Kidney epithelial cell (primary cell): ENCODE measurements at places on chromosomes 12 and 14.

- no peak for DNase-seq
These were observed 1094.1 kb upstream of the TMEM132C start for GRCh38 chr12:127172861-127173260.

DNA sequence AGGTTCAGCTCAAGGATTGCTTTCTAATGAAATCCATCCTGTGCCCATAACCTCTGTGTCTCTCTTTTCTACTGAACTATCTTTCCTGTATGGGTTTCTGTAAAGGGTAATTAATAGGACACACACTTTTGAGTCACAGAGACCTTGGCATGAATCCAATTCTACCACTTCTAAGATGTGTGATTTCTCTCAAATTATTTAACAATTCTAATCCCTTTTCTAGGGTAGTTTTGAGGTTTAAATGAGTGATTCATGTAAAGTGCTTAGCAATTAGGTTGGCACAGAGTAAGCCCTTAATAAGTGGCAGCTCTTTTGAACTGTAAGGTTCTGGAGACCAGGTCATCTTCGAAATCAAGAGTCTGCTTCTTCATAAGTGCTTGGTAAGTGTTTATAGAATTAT lies 202.7 kb downstream of the RASSF9 start:
- no peak for DNase-seq

- no peak for DNase-seq
These were observed 22.4 kb downstream of the ARG2 start for GRCh38 chr14:67641902-67642749.

GRCh38 chr12:52689936-52690335 lies 9.7 kb upstream of the KRT1 start:
- no peak for DNase-seq

DNA sequence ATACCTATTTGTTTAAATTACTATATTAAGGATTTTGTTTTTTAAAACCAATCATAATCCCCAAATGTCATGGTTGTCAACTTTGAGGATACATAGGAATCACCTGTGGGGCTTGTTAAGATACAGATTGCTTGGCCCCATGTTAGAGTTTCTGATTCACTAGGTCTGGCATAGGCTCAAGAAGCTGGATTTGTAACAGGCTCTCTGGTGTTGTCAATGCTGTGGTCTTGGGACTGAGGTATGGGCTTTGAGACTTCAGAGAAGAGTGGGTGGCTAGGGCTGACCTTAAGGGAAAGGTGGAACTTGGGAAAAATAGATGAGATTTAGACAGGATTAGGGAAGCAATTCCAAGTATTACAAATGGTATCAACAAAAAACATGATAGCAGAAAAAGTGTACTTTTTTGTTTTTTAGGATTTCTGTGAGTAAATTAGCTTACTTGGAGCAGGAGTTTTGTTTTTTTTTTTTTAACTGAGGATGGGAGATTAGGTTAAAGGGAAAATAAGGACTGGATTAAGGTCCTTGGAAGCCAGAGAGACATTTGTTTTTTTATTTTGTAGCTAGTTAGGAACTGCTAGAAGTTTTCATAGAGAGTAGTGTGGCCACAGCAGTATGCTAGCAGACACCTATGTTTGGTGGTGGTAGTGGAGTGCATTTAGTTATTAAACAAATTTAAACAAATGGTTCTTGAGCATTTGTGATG lies 88.6 kb downstream of the RAD51B start:
- DNase-seq = no peak

GRCh38 chr14:22845821-22846625 lies 9.6 kb downstream of the MMP14 start:
- no peak for DNase-seq

- no peak for DNase-seq
These were observed 9.3 kb upstream of the TMEM106C start for GRCh38 chr12:47954058-47954457.

DNA sequence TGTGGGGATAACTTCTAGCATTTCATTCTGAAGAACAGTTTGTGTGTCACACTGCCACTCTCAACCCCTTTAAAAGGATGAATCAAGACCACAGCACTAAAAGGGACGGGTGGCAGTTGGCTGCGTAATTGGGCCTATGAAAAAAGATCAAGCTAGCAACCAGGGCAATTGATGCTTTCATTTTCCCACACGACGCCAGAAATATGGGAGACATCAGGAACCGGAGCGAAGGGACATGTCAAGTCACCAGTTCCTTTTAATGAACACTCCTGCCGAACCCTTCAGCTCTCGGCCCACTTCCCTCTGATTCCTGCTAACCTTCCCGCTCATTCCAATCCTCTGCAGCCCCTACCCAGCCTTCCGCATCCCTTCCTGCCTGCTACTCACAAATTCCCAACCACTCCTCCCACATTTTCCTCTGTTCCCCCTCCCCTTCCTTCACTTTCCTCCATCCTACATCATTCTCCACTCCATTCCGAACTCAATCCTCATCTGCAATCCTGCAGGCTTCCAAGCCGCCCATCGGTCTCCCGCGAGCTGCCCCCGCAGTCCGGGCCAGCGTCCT lies 753 bp downstream of the CSRNP2 start:
- DNase-seq = no peak

GRCh38 chr12:45774508-45775162 lies 45.1 kb downstream of the ARID2 start:
- DNase-seq = no peak
